RWPE2 (cell line): ENCODE measurements at places on chromosomes 1 and 21.

DNA sequence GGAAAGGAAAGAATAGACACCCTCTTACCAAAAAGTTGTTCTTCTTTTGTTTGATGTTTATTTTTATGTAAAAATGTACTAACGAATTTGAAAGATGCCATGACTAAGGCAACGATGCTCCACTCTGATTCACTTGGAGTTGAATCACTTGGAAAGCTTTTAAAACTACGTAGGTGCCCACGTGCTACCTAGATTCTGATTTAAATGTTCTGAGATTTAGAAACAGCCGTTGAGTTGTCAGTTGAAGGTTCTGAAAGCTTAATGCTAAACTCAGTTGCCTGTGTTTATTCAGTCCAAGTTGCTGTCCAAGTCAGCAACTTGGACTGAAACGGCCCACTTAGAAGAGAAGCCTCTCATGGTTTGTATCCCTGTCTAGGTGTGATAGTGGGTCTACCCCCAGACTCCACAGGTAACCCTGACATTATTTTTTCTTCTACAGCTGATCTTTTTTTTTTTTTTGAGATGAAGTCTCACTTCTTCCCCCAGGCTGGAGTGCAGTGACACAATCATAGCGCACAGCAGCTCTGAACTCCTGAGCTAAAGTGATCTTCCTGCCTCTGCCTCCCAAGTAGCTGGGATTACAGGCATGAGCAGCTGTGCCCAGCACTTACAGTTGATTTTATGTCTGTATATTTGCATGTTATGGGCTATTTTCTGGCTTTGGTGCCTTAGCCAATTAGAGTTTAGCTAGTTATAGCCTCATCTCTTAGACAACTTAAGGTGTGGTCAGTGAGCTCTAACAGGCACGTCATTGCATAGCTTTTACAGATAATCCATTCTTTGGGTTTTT is 1.4 kb upstream of the VAMP4 start:
- DNase-seq: no peak

DNA sequence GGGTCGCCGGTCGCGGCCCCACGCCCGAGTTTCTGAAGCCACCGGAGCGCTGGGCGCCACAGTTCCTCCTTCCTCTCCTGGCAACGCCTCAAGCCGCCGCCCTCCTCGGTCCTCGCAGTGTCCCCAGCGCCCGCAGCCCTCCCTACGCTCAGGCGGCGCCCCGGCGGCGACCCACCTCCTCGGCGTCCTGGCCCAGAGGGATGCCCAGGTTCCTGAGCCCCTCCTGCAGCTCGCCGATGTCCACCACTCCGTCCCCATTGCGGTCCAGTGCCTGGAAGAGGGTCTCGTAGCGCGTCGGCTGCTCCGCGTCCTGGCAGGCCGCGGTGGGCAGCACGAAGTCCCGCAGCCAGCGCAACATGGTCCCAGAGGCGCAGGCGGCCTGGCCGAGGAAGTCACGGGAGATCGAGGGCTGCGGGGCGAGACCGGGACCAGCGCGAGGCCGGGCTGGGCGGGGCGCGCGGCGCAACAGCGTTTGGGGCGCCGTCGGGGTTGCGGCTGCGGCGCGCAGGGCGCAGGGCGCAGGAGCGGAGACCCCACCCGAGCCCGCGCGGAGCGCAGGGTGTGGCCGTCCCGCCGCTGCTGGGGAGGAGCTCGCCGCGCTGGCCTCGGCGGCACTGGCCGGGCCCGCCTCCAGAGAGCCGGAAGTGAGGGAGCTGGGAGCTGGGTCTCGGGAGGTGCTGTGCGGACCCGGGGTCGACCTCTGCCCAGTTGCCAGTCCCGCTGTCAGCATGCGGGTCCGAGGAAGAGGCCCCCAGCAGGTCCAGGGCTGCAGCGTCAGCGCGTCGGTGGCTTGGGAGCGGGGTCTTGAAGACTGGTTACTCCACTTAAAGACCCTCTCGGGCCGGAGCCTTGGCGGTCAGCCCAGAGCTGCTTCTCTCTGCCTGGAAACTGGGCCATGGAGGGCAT is at the start of gene SLC25A24:
Gene SLC25A24 (minus strand): TSS at position 563 of the 906 bp plus-strand sequence. CDS start 205 bp downstream, at position 358.
- peak; percentile 78 for DNase-seq

GRCh38 chr1:165858967-165859845 is 31.8 kb downstream of the UCK2 start:
- DNase-seq: no peak

GRCh38 chr1:248894837-248895236 is 11.2 kb upstream of the PGBD2 start:
- no peak for DNase-seq
